ENCODE measurements at places on chromosomes 13 and 19.

- peak; percentile 67 for DNase-seq
These were observed at the start of gene ZNF587B for GRCh38 chr19:57830071-57830602. TSS of gene ZNF587B (plus strand) at chr19:57830299. CDS start at chr19:57830529, 230 bp downstream.

DNA sequence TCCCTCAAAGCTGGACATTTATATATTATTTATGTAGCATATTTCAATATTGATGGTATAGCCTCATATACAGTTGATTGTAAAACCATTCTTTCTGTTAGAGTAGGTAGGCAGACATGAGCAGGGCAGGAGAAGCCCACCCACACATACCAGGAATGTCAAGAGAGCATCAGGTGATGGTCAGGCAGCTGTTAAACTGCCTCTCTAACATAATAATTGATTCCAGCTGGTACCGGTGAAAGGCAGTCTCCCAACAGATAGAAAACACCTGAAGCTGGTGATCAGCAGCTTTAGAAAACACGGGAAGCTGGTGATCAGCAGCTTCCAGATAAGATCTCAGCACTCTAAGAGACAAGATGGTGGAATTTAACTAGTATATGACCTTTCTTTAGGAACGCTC, 132.9 kb downstream of the SLITRK6 start:
- DNase-seq = peak; percentile 47

- no peak for DNase-seq
These were observed 5.9 kb downstream of the MED16 start for GRCh38 chr19:887072-887471.

GRCh38 chr19:558770-559439, 13.5 kb upstream of the BSG start:
- no peak for DNase-seq

DNA sequence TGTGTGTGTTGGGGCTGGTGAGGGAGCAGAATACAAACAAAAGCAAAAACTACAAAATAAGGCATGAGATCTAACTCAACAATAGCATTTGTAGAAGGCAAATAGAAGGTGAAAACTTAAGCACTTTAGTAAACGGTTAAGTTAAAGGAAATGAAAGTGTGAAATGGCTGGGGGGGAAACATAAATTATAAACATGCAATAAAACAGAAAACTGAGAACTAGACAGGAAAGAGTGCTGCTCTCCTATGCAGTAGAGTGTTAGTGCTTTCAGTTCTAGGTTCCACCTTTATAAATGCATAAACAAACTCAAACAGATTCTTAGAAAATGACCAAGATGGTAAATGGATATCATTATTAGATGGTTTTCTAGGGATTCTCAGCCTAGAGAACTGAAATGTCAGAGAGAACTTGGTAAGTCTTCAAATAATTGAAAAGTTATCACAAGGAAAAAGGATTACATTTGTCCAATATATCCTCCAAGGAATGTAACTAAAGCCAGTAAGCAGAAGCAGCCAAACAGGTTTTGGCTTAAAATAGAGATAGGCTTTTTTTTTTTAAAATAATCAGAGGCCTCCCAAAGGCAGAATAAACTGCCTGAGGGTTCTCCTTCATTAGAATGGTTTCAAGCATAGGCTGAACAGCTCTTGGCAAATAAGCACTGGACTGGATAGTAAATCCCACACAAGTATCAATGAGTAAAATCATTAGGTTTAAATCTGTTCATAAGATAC, 23.3 kb downstream of the RBM26 start:
- DNase-seq = no peak

GRCh38 chr19:27792576-27793127, 1420.3 kb downstream of the UQCRFS1 start:
- DNase-seq = no peak

DNA sequence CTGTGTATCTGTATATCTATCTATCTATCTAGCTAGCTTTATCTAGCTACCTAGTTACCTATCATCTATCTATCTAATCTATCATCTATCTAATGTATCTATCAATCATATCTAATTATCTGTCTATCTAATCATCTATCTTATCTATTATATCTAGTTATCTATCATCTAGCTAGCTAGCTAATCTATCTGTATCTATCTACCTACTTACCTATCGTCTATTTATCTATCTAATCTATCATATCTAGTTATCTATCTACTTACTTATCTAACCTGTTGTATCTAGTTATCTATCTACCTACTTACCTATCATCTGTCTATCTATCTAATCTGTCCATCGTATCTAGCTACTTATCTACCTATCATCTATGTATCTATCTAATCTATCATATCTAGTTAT, 17.9 kb downstream of the VSTM1 start:
- DNase-seq = no peak

GRCh38 chr13:32423592-32423991, 4.3 kb downstream of the N4BP2L1 start:
- no peak for DNase-seq

DNA sequence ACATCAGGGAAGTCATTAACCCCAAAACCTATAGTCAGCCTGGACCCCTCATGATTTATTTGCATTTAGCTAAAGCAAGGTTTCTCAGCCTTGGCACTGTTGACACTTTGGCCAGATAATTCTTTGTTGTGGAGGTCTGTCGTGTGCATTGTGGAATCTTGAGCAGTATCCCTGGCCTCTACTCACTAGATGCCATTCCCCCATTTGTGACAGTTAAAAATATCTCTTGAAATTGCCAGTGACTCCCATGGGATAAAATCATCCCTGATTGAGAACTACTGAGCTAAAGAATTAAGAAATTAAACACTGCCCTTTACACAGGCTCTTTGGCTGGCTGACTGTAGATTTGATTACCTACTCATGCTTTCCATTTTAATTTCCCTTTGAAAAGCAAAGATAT, 102.7 kb downstream of the LMO7 start:
- no peak for DNase-seq

All from SK-N-DZ (cell line).